GM12865 (cell line): ENCODE measurements at places on chromosomes 12 and 14.

DNA sequence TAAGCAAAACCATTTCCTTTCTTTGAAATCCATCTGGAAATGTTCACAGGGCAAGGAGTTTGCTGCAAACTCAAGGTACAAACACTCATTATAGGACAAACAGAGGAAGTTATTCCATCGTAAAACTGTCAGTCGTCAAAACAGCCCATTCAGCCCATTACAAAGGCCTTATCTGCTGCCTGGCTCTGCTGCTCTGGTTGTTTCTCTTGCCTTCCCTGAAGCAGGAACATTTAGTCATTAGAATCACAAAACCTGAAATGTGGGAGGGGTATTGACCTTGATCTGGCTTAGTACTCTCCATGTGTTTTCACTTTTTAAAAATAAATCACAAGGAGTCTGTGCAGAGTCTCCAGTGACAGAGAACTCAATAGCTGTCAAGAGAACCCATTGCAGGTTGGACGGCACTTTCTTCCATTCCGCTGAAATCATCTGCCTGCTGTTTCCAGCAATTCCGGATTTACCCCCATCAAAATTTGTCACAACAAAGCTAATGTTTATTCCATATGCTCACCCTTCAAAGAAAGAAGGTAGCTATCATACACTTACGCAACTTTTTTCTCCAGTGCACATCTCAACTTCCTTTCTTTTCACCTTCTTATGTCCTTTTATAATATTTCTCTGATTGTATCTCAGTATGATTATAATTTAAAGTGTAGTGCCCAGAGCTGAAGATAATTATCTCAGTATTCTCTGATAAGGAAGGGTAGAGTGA lies 24.6 kb upstream of the ITPR2 start:
- DNase-seq = no peak

DNA sequence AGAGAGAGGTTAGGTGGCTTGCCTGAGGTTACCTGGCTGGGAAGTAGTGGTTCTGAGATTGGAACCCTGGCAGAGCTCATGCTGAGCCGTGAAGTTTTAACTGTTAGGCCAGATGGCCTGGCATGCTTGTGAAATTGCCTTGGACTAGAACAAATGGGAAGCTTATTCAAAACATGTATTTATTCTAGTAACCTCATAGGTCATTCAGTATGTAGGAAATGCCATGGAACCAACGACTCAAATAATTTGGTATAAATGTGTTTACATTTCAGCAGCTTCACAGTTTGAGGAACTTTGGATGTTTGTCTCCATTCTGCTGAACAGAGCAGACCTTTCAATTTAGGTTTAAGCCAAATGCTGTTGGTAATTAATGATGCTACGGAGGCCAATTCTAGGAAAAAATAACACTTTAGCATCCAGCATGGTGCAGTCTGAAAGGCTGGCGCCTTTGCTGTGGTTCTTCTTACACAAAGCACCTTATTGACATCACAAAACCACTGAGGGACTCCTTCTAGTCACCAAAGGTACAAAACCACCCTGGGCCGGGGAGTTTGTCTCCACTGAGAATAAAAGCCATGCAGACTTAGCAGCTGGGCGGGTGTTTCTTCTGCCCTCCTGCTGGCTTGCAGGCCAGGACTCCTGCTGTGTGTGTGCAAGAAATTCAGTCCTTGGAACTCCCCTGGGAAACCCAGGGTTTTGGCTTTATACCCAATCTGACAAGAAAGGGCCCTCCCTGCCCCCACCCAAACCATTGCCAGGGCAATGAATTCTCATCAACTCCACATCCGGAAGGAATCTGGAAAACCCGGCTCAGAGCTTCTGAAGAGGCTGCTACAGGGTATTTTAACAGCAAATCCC lies 64.2 kb downstream of the ELK3 start:
- DNase-seq = peak; percentile 30

DNA sequence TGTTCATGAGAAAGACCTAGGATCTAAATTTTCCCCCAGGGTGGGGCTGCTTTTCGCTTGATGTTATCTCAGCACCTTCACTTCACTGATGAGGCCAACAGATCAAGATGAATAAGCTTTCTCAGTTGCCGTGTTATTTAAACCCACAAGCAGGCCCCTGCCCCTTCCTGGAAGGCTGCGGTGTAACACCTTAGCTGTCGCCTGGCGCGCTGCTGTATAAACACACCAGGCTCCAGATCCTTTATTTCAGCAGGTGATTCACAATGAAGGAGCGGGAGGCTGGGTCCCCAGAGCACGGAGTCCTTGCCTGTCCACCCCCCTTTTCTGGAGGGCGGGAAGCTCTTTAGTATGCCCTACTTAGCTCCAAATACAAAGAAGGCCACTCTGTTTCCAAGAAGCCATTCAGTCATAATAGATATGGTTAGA lies 515.4 kb downstream of the FUT8 start:
- DNase-seq = no peak

DNA sequence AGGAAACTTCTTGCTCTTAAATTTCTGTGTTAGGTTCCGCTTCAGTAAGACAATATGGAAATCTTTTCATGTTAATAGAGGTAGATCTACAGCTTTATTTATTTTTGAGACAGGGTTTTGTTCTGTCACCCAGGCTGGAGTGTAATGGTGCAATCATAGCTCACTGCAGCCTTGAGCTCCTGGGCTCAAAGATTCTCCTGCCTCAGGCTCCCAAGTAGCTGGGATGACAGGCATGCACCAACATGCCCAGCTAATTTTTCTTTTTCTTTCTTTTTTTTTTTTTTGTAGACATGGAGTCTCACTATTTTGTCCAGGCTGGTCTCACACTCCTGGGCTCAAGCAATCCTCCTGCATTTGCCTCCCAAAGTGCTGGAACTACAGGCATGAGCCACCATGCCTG lies 70.1 kb downstream of the DAO start:
- DNase-seq = no peak

GRCh38 chr14:55253276-55253675 lies 17.9 kb upstream of the FBXO34 start:
- DNase-seq = no peak

DNA sequence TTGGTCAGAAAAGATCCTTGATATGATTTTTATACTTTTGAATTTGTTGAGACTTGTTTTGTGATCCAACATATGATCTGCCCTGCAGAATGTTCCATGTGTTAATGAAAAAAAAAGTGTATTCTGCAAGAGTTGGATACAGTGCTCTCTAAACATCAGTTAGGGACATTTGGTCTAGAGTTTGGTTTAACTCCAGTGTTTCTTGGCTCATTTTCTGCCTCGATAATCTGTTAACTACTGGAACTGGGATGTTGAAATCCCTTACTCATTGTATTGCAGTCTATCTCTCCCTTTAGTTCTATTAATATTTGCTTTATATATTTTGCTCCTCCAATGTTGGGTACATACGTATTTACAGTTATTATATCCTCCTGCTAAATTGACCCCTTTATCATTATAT lies 18.3 kb upstream of the TXNRD1 start:
- DNase-seq = no peak
